ENCODE measurements at places on chromosomes 2 and 18.

GRCh38 chr18:55794288-55795052, 206.5 kb upstream of the TCF4 start:
- DNase-seq = no peak

DNA sequence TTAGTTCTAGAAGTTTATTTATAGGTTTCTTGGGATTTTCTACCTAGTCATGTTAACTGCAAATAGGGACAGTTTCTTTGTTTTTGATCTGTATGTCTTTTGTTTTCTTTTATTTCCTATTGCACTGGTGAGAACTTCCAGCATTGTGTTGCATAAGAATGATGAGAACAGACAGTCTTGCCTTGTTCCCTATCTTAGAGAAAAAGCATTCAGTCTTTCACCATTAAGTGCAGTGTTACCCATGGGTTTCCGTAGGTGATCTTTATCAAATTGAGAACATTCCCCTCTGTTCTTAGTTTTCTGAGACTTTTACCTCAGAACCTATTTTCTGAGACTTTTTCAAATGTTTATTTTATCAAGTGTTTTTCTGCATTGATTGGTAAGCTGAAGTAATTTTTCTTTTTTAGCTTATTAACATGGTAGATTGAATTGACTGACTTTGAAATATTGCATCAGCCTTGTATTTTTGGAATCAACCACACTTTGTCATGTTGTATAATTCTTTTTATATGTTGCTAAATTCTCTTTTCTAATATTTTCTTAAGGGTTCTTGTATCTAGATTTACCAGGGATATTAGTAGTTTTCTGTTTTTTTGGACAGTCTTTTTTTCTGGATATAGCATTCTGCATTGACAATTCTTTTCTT, 17.2 kb downstream of the MFSD6 start:
- DNase-seq = no peak

GRCh38 chr18:10565835-10566234, 40.0 kb downstream of the NAPG start:
- DNase-seq = no peak

DNA sequence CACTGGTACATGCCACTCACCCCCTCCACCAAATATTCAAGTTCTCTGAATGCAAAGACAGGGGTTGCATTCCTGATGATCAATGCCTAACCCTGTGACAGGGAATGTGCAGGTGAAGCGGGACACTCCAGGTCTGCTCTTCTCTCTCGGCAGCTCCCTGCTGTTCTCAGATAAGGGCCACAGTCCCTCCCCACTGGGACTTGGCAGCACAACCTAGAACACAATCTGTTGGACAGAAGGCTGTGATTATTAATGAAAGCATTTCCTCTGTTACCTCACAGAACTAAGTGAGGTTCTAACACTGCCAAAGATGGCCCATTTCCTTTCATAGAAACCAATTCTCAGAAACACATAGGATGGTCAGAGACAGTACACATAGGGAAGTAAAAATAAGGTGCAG, 42.7 kb downstream of the VSNL1 start:
- DNase-seq = no peak

DNA sequence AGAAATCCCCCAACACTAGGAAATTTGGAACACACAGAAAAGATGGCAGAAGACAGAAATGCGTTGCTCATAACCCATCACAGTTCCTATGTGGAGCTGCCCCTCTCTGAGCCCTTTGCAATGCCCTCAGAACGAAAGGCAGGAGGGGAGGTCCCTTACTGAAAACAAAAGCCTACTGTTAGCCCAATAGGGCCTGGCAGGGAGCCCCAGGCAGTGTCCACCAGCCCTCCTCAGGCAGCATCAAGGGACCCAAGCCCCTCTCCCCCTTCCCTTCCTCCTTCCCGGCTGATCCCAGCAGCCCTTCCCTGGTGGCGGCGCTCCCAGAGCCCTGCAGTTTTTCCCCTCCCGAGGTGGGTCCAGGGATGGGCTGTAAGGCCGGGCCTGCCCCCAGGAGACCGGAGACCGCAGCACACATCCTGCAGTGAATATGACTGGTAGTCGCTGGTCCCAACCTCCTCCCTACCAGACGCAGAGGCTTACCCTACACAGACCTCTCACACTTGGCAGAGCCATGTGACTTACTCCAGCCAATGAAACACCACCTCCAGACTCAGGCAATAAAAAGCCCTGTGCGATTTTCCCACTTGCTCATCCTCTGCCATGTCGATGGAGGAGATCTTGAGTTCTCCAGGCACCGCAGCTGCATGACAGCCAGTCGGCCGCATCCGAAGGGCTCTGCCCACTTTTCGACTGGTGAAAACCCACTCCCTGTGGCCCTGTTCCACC, 19.4 kb upstream of the DUSP2 start:
- peak; percentile 57 for DNase-seq

DNA sequence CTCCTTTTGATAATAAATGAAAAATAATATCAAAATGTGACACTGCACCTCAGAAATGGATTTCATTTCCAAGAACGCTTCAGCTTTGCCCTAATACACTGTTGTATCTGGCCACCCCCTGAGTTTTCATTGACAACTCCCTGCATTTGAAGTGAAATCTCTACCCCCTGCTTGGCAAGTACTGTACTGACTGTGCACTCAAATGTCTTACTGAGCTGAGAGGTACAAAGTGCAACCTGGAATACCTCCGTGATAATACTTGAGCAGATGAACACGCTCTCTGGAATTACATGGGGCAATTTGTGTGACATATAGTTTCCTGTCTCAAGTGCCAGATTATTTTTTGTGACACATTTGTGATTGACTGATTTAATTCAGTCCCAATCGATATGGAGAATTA, 231.1 kb downstream of the LRP1B start:
- no peak for DNase-seq

GRCh38 chr2:168717790-168718502, 84.5 kb upstream of the NOSTRIN start:
- DNase-seq = no peak

GRCh38 chr2:235692671-235693171, 198.9 kb downstream of the AGAP1 start:
- DNase-seq = no peak

DNA sequence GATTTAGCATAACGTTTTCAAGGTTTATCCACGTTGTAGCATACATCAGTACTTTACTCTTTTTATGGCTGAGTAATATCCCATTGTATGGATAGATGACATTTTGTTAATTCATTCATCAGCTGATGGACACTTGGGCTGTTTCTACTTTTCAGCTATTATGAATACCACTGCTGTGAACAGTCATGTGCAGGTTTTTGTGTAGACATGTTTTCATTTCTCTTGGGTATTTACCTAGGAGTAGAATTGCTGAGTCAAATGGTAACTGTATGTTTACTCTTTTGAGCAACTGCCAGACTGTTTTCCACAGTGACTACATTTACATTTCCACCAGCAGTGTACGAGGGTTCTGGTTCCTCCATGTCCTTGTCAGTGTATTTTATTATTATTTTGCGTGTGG, 33.9 kb downstream of the COX7A2L start:
- DNase-seq = no peak

DNA sequence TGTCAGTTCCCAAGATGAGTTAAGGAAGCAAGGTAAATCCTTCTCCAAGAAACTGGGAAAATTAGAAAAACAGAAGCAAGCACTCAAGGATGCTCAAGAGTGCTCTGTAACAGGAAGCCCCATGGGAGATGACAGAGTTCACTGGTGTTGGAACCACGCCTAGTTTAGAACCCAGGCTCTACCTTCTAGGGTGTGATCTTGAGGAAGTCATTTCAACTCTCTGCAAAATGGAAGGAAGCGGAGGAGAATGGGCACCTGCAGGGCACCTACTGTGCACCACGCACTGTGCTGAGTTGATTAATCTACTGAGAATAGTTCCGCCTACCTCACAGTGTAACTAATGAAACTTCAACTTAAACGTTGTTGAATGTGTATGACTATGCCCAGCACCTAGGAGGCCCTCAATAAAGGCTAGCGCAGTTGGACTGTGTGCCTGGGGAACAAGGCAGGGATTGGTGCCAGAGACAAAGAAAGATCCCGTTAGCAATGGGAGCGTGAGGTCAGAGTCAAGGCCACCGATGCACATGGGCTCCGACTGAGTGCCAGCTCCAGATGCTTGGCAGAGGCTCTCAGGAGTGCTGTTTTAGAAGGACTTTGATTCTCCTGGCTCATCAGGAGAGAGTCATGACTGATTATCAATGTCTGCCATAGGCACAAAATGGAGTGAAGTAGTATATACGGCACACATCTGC, 93.7 kb downstream of the MAPK4 start:
- no peak for DNase-seq

DNA sequence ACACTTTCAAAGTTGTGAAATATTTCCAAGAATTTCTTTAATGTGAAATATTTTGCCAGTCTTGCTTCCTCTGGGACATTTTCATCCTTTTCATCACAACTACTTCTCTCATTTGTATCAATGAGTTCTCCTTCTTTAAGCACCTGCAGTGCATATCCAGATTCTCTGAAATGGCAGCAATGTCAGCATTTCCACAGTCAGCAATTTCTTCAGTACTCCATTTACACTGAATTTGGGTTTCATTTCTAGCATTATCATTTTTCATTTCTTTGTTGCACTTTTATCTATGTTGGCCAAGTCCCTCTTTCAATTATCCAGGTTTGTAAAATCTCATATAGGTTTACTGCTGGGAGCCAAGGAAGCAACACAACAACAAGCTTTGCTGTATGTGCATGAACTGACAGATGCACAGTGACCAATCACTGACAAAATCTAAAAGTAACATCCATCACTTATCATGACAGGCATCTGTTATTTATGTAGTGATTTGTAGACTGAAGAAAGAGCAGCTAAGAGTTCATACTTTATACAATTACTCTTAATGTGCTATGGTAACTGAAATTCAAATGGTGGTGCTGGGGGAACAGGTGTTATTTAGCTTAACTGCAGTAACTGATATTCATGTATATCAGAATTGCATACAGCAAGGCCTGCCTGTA, 43.9 kb downstream of the SS18 start:
- no peak for DNase-seq

DNA sequence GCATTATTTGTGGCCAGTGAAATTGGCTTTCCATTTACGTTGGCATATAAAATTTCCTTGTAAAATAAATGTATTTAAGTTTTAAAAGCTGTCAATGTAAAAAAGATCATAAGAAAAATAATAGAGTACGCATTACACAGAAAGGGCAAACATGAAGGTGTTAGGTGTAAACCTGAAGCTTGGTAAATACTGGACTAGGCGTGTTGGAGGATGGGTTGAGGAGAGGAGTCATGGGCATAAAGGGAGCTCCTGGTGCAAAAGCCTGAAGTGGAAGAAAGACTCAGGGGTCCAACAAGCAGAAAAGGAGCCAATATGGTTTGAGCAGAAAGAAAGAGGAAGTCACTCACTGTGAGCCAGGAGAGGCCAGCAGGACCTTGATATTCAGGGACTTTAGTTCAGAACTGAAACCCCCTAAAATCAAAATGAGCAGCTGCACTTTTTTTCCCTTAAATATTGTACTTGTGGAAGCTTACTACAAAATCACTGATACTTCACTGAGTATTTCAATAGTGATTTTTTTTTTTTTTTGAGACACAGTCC, 24.4 kb downstream of the SP5 start:
- DNase-seq = no peak

DNA sequence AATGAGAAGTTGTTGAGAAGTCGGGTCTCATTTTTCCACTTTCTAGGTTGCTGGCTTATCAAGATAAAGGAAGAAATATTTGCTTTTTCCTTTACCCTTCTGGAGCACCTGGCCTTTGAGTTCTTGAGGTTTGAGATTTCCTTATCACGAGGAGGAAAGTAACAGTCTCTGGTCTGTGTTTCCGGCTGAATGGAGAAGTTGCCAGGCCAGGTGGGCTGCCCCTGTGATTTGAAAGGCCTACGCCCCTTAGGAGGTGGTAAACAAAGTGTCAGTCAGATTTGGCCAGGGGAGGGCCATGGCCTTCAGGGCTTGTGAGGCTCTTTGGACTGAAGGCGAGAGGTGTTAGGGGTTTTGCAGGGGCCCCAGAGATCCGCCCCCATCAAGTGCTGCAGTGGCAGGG, 156.7 kb upstream of the HAAO start:
- DNase-seq = no peak

- no peak for DNase-seq
Observed at GRCh38 chr2:152513681-152514080, 178.7 kb downstream of the FMNL2 start.

Data from activated T-cell treated with anti-CD3 and anti-CD28 coated beads for 24 hours (primary cell).